ENCODE measurements at places on chromosomes 6 and 20.

GRCh38 chr6:76839505-76839904 lies 623.8 kb downstream of the HTR1B start:
- DNase-seq: no peak

DNA sequence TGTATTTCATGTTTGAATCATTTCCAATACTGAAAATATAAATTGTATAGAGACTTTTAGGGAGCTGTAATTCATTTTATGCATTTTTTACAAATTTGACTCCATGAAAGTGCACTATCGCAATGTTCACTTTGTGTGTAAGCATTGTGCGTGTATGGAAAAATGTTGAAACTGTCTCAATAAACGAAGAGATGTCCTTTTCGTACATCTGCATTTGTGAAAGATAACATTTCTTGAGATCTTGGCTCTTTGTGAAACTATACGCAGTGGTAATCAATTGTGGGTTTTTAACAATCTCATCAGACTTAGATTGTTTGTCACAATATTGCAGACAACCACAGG lies 18.6 kb upstream of the ZBP1 start:
- DNase-seq: no peak

DNA sequence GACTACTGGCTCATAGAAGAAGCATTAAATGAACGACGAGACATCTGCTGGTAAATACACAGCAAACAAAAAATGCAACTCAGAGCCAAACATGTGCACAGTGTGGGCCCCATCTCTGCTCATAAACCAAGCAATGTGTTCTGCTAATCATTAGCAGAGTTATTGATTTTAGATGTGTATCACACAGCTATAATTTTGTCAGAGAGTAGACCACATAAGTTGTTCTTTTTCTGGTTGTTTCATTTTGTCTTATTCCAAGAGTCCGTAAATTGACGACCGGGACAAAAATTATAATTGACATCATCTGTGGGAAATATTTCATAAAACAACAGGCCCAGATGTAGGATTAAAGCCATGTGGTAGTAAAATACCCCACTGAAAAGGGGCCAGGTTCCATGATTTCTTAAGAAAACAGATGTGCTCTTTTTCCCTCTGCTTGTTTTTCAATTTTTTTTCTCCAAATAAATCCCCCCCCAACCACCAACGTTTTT lies 423.6 kb downstream of the HAO1 start:
- DNase-seq: no peak

- DNase-seq: no peak
Measured at GRCh38 chr6:124699038-124699437, 263.2 kb upstream of the RNF217 start.

DNA sequence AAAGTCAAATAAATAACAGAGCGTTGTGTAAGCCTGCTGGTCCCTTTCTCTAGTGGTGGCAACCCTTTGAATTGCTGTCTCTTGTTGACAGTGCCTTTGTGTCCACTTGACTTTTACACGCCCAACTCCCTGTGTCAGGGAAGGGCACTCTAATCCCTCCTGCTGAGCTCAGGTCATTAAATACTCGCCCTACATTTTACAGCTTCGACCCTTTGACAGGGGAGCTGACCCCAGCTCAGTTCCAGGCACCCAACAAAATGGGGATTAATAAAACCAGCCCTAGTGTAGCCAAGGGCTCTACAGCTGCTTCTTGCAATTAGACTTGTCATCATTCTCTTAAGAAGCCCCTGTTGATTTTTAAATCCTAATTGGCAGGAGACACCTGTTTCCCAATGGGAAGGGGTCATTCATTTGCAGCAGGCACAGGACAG lies 308.2 kb downstream of the EYA4 start:
- DNase-seq: no peak

DNA sequence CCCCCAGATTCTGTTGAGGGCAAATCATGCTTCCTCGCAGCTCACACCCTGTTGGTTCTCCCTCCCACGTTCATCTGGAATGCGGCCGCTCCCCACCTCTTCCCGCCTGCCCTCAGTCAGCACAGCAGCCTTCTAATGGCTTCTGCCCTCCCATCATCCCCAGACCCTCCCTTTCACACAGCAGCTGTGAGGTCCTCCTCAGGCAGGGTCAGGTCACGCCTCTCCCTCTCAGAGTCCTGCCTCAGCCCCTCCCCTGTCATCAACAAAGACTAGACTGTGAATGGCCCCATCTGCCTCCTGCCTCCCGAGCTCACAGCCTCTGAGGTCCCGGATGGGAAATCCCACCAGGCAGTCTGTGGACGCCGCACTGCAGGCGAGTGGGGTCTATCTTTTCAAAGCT lies 7.9 kb upstream of the BHLHE23 start:
- no peak for DNase-seq

DNA sequence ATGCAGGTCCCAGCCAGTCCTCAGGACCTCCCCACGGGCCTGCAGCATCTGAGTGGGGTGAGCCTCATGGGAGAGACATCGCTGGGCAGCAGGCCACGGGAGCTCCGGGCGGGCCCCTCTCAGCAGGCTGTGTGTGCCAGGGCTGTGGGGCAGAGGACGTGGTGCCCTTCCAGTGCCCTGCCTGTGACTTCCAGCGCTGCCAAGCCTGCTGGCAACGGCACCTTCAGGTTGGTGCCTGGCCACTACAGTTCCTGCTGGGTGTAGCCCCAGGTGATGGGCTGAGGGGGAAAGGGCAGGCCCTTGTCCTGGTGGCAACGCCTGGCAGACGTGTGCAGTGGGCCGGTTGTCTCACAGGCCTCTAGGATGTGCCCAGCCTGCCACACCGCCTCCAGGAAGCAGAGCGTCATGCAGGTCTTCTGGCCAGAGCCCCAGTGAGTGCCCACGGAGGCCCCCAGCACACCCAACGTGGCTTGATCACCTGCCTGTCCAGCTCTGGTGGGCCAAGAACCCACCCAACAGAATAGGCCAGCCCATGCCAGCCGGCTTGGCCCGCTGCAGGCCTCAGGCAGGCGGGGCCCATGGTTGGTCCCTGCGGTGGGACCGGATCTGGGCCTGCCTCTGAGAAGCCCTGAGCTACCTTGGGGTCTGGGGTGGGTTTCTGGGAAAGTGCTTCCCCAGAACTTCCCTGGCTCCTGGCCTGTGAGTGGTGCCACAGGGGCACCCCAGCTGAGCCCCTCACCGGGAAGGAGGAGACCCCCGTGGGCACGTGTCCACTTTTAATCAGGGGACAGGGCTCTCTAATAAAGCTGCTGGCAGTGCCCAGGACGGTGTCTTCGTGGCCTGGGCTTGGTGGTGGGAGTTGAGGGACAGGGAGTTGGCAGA lies 787 bp upstream of the TNFRSF6B start:
- no peak for DNase-seq

GRCh38 chr20:19990850-19991249 lies 26.3 kb upstream of the NAA20 start:
- no peak for DNase-seq

DNA sequence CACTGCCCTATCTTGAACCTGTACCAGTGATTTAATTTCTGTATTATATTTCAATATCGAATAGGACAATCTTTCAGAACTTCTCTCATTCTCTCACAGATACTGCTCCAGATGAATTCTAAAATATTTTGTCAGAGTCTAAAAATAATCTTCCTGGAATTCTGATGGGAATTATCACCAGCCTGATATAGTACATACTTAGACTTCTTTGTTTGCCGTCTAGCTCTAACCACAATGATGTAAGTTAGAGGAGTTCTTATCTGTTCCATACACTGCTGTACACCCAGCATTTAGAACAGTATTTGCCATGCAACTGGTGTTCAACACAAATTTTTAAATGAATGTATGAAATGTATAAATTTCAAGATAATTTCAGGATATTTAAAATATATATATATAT lies 1.3 kb upstream of the HUS1B start:
- DNase-seq: no peak

- no peak for DNase-seq
Measured at GRCh38 chr20:46838011-46838410, 56.6 kb upstream of the EYA2 start.

- DNase-seq: no peak
Measured at GRCh38 chr20:32526541-32526940, 58.6 kb downstream of the NOL4L start.

DNA sequence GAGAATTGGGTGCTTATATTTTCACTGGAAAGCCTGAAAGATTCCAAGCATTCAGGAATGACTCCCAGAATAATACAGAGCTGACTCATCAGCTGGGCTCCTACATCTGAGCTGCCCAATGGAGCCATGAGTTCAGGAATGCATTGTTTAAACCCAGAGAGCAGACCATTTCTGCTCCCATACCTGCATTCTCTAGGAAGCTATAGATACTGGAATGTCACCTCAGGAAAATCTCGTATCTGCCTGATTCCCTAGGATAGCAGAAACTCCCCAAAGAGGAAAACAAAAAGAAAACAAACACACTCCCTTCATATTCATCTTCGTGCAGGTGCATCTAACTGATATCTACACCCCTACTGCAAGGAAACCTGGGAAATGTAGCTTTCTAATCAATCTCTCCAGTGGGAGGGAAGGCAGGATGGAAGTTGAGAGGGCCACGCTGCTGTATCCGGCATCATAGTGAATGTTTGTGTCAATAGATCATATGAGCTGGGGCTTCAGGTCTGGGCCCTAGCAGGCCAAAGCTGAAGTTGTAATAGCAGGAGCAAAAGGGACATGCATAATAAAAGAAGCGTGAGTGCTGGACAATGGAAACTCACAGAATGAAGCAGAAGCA lies 8.2 kb upstream of the SLC2A12 start:
- no peak for DNase-seq

DNA sequence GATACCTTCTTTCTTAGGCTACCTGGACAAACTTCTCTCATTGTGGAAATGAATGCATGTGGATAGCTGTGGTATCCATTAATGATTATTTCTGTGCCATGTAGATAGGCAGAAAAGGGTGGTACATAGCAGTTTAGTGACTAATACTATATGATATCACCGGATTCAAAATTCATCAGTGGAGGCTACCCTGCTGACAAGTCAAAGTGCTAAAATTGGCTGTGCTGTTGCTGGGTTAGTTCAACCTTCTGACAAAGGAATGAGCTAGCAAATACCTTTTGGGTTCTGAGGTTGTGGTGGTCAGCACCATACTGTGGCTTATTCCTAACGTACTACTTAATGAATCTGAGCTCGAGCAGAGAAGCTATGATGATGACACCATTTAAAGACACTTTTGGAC lies 109.1 kb downstream of the TFAP2B start:
- DNase-seq: no peak

GRCh38 chr20:46827718-46828458 lies 66.8 kb upstream of the EYA2 start:
- DNase-seq: no peak

DNA sequence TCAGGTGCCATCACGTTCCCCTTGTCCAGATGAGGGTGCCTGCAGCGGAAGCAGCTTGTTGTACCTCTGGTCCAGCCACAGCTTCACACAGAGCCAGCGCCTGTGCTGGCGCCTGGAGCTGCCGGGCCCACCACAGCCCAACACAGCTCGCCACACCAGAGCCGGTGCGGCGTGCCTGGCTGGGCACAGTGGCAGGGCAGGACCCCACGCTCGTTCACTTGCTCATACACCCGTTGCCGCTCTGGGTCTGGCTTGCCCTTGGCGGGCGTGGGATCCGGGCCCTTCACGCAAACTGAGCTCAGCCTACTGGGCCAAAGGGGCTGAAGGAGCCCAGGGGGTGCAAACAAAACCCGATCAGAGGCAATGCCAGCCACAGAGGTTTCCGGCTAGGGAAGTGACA lies 492.5 kb upstream of the MANEA start:
- DNase-seq: no peak

DNA sequence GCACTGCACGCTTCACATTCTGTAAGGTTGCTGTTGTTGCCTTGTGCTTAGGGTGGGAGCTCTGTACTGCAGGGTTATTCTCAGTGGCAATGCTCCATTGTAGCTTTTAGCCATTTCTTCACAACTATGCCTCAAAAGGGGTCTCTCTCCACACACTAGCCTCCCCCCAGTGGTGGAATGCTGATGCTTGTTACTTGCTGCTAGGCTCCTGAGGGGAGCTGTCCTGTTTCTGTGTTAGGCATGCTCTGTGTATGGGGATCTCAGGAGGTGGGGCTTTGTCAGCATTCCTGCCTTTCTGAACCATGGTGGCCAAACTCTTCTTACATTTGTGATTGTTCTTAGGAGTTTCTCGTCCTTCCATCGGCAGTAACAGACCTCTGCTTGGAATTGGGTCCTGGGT lies 18.8 kb downstream of the TMEM170B start:
- no peak for DNase-seq

DNA sequence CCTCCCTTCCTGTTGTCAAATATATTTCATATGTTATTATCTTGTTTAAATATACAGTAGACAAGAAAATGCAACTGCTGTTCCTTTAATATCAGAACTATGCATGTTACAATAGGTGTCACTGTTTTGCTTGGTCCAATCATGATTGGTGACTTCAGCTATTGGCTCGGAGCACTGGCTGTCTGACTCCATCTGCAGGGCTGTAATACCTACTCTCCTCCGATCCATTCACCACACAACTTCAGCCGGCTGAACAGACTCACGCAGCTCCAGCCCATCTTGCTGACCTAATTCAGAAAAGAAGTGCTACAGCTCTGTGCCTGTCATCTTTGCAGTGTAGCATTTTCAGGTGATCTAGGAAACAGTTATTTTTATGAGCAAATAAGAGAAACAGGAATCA lies at the start of gene BTBD3:
Gene BTBD3, plus strand, starts transcription at position 231 of the 400 bp plus-strand sequence. CDS start 383 bp downstream, outside the sequence.
- DNase-seq: peak; percentile 65

DNA sequence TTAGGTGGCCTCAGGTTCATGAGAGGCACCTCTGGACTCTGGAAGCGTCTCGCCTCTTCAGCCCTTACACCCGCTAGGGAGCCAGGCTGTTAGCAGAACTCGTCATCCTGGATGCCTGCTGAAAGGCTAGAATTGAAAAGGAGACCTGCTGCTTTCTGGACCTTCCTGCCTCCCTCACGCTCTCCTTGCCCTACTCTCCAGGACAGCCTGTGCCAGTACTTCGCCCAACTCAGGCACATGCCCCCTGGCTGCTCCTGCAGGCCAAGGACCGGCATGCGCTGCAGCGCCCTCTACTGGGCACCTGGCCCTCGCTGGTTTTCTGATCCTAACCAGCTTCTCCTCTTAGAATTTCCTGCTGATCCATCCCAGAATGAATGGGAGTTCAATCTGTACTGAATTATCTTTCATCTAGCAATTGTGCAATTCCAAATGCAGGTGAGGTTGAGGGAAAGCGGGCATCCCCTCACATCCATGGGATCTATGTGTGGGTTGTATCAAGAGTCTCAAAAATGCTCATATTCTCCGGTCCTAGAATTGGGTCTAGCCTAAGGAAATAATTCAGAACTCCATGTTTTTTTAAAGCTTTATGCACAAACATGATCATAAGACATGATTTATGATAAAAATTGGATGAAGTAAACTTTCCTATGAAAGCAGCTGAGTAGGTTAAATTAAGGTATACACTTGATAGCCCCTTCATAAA lies 78.0 kb downstream of the PTPN1 start:
- DNase-seq: peak; percentile 35

- DNase-seq: no peak
Measured at GRCh38 chr6:129890164-129890563, 29.0 kb upstream of the TMEM244 start.

- DNase-seq: no peak
Measured at GRCh38 chr6:99590728-99591672, 15.6 kb upstream of the PRDM13 start.

- no peak for DNase-seq
Measured at GRCh38 chr6:13281686-13282085, 46.7 kb downstream of the TBC1D7 start.

GRCh38 chr6:14593286-14593685 lies 475.7 kb downstream of the CD83 start:
- DNase-seq: no peak
